Endodermal cell (in vitro differentiated cells): ENCODE measurements at places on chromosomes 16 and 17.

GRCh38 chr17:71472809-71473789 is 647.7 kb upstream of the SOX9 start:
- DNase-seq = peak; percentile 72
- H3K4me1 ChIP-seq = no peaks in the 10 kb centered on the region
- H3K27me3 ChIP-seq = no peaks in the 10 kb centered on the region

DNA sequence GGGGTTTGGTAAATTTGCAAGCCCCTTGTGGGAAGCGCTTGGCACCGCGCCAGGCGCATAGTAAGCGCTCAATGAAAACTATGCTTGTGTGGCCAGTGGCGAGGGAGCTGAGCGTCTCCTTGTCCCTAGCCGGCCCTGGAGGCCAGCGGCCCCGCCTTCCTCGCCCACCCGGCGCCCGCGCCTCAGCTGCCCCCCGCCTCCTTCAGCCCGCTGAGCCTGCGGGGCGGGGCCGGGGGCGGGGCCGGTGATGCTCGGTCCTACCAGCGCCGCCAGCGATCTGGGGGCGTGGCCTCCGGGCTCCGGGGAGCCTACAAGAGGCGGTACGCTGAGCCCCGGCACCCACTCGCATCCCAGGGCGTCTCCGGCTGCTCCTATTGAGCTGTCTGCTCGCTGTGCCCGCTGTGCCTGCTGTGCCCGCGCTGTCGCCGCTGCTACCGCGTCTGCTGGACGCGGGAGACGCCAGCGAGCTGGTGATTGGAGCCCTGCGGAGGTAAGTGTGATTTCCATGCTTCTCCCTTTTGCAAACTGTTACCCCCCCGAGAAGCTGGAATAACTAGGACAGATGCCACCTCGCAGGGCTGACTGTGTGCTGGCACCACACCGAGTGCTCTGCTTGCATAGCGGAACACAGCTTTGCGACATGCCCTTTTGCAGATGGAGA is at the start of gene CRISPLD2:
CRISPLD2 (plus strand) TSS at position 342 of the 661 bp plus-strand sequence. CDS start 18,511 bp downstream, outside the sequence.
- peak within 1 kb of the TSS; percentile 83 for H3K4me3 ChIP-seq
- peak; percentile 98 for DNase-seq

DNA sequence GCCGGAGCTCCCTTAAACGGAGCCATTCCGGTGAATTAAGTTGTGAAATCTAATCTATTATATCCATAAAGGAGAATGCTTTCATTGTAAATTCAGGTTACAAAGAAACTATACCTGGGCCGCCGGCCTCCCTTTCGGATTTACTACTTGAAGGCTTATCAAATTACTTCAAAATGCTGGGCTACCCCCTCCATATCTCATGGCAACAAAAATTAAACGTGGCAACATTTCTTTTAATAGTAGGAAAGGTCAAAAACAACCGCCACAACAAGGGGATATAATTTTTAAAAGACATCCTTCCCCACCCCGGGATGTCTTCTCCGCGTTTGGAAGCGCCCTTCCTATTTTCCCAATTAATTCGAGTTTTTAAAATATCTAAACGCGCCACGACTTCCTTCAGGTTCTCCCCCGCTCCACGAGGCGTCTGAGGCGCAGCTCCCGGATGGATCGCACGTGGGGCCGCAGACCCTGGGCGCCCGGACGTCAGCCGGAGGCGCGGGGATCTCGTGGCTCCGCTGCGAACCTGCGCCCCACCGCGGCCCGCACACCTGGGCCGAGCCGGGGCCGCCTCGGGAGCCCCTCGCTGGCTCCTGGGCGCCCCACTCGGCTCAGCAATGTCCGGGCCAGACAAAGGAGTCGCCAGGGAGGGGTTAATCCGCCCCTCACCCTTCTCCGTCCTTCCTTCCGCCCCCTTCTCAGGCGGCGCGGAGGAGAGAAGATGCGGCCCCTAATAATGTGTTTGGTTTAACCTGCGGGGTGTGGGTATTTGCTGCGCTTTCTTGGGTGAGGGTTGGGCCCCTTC is 47.4 kb upstream of the SLC38A10 start:
- peaks cover 3% of the 10 kb centered on the region for H3K36me3 ChIP-seq
- peak overlapping the region; percentile 93 for H3K27ac ChIP-seq
- H3K4me1 ChIP-seq = peaks cover 19% of the 10 kb centered on the region
- peaks cover 6% of the 10 kb centered on the region for H3K27me3 ChIP-seq

GRCh38 chr16:89476811-89477261 is 13.5 kb downstream of the ANKRD11 start:
- H3K27ac ChIP-seq = no peak overlapping the region
- H3K4me3 ChIP-seq = no peak overlapping the region
- DNase-seq = no peak
- H3K27me3 ChIP-seq = no peaks in the 10 kb centered on the region
- peaks cover 20% of the 10 kb centered on the region for H3K4me1 ChIP-seq

GRCh38 chr16:35910409-35910808 is 2451.0 kb downstream of the TP53TG3F start:
- no peaks in the 10 kb centered on the region for H3K36me3 ChIP-seq
- DNase-seq = no peak
- H3K4me3 ChIP-seq = no peak overlapping the region
- H3K4me1 ChIP-seq = no peaks in the 10 kb centered on the region
- no peak overlapping the region for H3K27ac ChIP-seq

- H3K27me3 ChIP-seq = peaks cover 10% of the 10 kb centered on the region
- H3K27ac ChIP-seq = no peak overlapping the region
- no peak overlapping the region for H3K4me3 ChIP-seq
- peaks cover 12% of the 10 kb centered on the region for H3K4me1 ChIP-seq
- no peaks in the 10 kb centered on the region for H3K36me3 ChIP-seq
- DNase-seq = no peak
Observed at GRCh38 chr16:85580684-85581083, 32.4 kb upstream of the GSE1 start.

GRCh38 chr17:61464130-61464842 is 12.1 kb downstream of the TBX4 start:
- peaks cover 82% of the 10 kb centered on the region for H3K27me3 ChIP-seq
- no peaks in the 10 kb centered on the region for H3K36me3 ChIP-seq
- H3K4me3 ChIP-seq = no peak overlapping the region
- DNase-seq = peak; percentile 68

DNA sequence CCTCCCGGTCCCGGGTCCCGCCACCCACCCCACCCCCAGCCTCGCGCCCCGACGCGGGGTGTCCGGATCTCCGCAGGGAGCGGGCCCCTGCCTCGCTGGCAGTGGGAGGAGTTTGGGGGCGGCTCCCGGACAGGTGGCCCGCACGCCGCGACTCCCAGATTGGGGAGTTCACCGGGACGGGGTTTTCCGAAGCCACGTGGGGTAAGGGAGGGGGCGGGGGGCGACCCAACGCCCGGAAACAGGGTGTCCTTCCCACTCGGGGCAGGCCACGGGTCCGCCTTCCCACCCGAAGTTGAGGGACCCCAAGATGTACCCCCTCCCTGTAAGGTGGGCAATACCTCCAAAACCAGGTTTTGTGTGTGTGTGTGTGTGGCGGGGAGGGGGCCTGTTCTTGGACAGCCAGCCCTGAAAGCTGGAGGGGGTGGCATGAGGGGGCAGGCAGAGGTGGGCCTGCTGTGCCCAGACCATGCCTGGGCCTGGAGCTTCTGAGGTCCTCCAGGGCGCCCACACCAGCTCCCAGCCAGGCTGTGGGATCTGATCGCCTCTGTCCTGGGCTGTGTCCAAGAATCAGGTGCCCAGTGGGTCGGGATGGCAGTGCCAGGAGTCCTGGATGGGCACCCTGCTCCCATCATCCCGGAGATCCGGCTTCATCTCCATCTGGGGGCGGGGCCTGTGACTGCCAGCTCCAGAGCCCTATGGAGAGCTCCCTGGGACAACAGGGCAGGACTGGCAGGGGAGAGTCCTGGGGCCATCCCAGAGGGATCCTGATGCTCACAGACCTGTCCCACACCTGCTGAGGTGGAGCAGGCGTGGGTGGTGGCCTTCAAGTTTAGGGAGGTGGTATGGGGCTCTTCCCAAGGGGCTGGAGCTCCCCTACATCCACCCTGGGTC is 767 bp downstream of the SYNGR2 start:
- H3K27me3 ChIP-seq = no peaks in the 10 kb centered on the region
- no peak overlapping the region for H3K27ac ChIP-seq
- peak; percentile 95 for DNase-seq
- peaks cover 4% of the 10 kb centered on the region for H3K4me1 ChIP-seq
- H3K36me3 ChIP-seq = peaks cover 18% of the 10 kb centered on the region

- DNase-seq = no peak
- H3K36me3 ChIP-seq = no peaks in the 10 kb centered on the region
- H3K27ac ChIP-seq = no peak overlapping the region
Observed at GRCh38 chr17:8952191-8952590, 13.3 kb downstream of the PIK3R5 start.

DNA sequence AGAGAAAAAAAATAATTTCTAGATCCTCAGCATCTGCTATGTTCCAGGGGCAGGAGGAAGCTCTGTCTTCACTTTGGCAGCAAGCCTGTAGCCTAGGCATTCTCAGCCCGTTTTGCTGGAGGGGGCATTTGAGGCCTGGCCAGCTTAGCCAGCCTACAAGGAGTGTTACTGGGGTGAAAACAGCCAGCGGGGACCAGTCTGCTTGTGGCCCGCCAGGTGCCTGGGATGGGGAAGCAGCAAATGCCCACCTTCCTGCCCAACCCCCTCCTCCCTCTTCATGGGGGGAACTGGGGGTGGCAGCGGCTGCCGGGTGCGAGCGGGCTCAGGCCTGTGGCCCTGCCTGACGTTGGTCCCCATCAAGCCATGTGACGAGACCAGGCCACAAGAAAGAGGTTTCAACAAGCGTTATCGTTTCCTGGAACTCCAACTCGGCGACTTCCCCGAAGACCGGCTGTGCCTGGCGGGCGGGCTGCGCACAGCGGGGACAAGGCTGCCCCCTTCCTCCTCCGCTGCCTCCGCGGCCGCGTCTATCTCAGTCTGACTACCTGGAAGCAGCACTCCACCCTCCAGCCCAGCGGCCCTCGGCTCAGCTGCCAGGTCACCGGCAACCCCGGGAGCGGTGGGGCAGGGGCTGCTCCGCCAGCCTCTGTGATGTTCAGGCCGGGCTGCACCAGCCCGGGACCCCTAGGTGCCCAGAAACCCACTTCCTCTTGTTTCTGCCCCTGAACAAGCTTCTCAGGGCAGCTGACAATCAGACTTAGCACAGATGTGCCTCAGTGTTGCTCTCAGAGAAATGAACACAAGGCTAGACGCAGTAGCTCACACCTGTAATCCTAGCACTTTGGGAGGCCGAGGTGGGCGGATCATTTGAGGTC is 22.9 kb downstream of the SOCS1 start:
- H3K27ac ChIP-seq = no peak overlapping the region
- H3K4me3 ChIP-seq = no peak overlapping the region
- H3K4me1 ChIP-seq = no peaks in the 10 kb centered on the region
- no peaks in the 10 kb centered on the region for H3K36me3 ChIP-seq
- H3K27me3 ChIP-seq = no peaks in the 10 kb centered on the region
- peak; percentile 76 for DNase-seq

GRCh38 chr17:56031636-56032035 is 121.6 kb upstream of the ANKFN1 start:
- H3K36me3 ChIP-seq = no peaks in the 10 kb centered on the region
- DNase-seq = no peak
- H3K4me3 ChIP-seq = no peak overlapping the region
- no peak overlapping the region for H3K27ac ChIP-seq

DNA sequence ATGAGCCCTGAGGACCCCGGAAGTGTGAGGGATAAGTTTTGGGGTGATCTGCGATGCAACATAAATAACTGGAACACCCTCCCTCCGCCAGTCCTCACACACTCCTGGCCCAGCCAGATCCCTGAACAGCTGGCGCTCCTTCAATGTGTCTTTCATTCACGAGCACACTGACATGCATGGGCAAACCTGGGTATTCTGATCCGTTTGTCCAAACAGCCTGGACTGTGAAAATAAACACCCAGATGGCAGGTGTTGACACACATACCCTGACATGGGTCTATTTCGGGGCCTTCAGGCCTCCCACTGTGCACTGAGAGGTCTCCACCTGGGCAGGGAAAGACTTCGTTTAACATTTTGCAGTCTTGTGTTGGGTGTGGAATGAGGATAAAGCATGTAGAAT is 3.0 kb upstream of the CPNE2 start:
- H3K27me3 ChIP-seq = peaks cover 14% of the 10 kb centered on the region
- no peak overlapping the region for H3K4me3 ChIP-seq
- no peaks in the 10 kb centered on the region for H3K36me3 ChIP-seq
- no peak overlapping the region for H3K27ac ChIP-seq

DNA sequence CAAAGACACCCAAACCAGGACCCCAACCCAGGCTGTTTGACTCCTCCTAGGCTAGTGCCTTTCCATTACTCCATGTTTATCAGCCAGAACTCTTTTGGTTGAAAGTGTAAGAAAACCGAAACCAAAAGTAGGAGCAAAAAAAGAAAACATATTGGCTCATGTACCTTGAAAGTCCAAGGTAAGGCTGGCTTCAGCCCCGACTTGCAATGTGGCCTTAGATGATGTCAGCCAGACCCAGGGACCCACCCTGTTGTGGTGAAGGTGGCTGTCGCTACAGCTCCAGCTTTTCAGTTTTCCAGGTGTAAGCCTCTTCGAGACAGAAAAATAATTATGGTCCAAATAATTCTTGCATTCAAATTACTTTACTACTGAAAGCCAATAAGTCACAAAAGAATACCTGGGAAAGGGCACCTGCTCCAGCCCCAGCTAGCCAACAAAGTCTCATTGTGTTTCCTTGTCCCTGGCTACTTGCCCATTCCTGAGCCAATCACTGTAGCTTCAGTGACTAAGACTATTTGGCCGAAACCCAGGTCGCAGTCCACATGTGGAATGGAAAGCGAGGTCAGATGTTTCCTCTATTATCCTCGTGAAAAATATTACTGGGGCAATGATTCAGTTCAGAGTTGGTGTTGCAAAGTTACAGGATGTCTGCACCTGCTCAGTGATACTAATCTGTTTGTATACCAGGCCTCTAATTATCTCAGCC is 20.7 kb downstream of the DNAH9 start:
- H3K27me3 ChIP-seq = no peaks in the 10 kb centered on the region
- no peak for DNase-seq
- H3K27ac ChIP-seq = no peak overlapping the region
- H3K4me1 ChIP-seq = no peaks in the 10 kb centered on the region
- no peaks in the 10 kb centered on the region for H3K36me3 ChIP-seq
- H3K4me3 ChIP-seq = no peak overlapping the region

DNA sequence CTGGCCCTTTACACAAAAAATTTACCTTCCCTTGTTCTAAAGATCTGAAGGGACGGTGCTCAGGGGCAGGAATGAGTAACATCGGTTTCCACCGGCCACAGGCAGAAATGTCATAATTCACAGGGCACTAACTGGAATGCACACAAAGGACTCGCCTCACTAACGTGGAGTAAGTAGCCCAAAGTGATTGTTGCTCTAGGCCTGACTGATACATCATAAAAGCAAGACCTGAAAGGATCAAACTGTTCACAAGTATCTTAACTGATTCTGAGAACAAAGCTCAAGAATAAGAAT is 8.9 kb upstream of the TCF25 start:
- H3K4me1 ChIP-seq = no peaks in the 10 kb centered on the region
- no peak overlapping the region for H3K4me3 ChIP-seq

- no peaks in the 10 kb centered on the region for H3K36me3 ChIP-seq
- DNase-seq = no peak
- H3K27me3 ChIP-seq = no peaks in the 10 kb centered on the region
- H3K4me3 ChIP-seq = no peak overlapping the region
Observed at GRCh38 chr16:61590577-61590976, 445.7 kb downstream of the CDH8 start.

- no peaks in the 10 kb centered on the region for H3K27me3 ChIP-seq
- DNase-seq = no peak
- no peaks in the 10 kb centered on the region for H3K4me1 ChIP-seq
- no peak overlapping the region for H3K4me3 ChIP-seq
- H3K36me3 ChIP-seq = peaks cover 16% of the 10 kb centered on the region
Observed at GRCh38 chr17:609232-609810, 105.3 kb downstream of the VPS53 start.
